Mesothelial cell of epicardium (in vitro differentiated cells): ENCODE measurements at places on chromosomes 2 and 18.

DNA sequence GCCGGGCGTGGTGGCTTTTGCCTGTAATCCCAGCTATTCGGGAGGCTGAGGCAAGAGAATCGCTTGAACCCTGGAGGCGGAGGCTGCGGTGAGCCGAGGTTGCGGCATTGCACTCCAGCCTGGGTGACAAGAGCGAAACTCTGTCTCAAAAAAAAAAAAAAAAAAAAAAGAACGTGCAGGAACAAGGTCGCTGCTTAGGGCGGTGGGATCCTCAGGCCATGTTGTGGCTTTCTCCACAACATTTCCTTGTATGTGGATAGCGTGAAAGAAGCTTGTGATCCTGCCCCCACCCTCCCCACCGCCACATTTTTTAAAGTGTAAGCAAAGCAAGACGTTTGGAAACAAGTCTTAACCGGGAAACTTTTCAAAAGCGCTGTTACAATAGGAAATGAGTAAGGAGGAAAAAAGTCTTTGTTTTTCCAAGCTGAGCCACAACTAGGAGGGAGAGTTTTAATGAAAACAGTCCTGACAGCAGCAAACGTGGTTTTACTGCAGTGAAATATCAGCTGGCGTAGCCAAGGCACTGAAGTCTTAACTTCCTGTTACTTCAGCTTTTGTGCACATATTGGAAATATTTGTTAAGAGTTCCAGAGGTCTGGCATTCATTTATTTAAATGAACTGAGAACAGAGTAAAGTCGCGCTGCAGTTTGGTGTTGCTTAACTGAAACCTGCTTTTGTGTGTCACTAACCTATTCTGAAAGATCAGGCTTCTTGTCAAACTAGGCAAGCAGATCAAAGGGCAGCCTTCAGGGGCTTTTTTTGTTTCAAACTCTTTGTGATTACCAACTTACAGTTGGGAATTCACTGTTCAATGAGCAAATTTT is 3.8 kb downstream of the TGIF1 start:
- DNase-seq: no peak

GRCh38 chr2:220163486-220163885 is 536.1 kb downstream of the SLC4A3 start:
- DNase-seq: no peak

GRCh38 chr2:171107803-171108202 is 52.9 kb downstream of the TLK1 start:
- no peak for DNase-seq

DNA sequence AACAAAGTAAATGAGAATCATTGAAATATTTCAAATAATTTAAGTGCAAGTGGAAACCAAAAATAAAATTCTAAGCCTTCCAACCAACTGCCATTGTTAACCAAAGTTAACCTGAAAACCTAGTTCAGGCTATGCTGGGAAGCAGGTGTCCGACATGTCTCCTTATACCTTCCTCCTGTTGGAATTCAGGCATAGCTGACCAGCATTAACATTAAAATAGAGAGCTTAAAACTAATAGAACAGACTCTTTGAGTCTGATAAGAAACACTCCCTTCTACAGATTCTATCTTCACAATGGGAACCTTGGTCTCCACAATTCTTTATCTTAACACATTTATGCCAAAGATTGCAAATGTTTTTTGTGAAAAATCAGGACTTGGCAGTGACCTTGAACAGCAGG is 1004.9 kb upstream of the NRXN1 start:
- DNase-seq: no peak

GRCh38 chr2:215797676-215798075 is 215.7 kb downstream of the MREG start:
- no peak for DNase-seq

DNA sequence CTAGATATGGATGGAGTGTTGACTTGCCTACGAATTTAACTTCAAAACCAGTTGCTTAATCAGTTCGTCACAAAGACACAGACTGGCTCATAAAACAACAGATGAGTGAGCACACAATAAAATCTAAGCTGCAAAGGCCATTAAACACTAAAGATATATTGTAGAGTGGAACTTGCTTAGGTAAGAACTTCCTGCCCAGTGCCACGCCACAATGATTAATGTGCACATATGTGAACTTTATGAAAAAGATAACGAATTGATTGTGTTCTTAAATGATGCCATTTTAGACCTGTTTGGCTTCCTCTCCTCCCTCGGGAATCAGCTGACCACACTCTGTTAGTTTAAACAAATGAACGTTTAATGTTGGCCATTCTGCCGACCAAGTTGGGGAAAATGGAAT is 2031.3 kb upstream of the CELF4 start:
- no peak for DNase-seq

GRCh38 chr2:100984892-100985307 is 17.2 kb upstream of the RPL31 start:
- peak; percentile 58 for DNase-seq

GRCh38 chr2:122530814-122531213 is 775.4 kb downstream of the TSN start:
- DNase-seq: no peak

DNA sequence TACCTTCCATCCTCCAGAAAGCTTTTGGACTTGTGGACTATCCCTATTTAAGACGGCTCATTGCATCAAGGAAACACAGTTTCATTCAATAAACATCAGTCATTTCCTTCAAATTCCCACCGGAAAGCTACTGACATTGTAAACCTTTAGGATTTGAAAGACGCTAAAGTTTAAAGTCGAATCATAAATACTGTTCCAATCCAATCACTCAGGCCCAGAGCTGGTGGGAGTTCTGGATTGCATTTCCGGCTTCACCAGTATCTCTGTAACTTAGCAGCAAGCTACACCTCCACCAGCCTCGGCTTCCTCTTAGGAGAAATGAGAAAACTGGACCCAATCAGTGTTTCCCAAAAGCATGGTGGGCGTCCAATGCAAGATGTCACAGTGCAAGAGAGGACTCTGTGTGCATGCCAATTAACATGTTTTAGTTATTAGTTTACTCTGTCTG is 1.6 kb downstream of the WDFY1 start:
- DNase-seq: no peak

DNA sequence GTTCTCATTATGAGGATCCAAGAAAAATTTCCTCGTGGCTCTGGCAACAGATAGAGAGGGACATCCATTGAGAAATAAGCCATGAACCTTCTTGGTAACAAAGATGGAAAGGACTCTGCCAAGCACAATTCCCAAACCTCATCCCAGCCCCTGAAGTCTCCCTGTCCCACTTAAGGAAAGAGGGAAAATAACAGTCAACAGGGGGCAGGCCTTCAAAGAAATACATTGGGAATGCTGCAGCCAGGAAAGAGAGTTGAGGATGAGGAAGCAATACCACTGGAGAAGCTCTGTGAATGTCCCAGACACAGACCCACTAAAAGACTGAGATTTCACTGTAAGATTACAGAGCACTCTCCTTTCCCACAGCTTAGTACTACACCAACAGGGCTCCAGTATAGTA is 93.2 kb downstream of the CD226 start:
- DNase-seq: no peak

DNA sequence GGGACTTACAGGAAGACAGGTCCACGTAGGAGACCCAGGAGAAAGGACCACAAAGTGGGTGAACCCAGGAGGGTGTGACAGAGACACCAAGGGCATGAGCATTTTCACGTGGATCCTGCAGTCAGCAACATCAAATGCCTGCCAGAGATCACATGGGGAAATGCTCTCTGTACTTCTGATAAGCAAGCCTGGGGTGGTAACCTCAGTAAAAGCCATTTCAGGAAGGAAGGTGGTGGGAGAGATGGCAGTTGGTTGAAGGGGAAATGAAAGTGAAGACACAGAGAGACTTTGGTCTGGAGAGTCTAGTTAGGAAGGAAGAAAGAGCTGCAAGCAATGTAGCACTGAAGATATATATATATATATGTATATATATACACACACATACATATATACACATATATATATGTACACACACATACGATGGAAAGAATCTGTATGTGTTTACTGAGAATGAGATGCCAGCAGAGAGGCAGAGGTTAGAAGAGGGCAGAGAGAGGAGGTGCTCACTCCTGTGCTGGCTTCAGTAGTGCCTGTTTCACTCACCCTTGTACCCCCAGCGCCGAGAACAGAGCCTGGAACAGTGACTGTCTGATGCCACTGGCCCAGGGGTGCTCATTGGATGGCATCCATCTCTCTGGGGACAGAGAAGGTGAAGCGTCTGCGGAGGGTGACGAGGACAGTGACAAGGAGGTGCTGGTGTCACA is 314.9 kb downstream of the AFF3 start:
- no peak for DNase-seq
